NCI-H2029 treated with DMSO at 0.1 percent for 48 hours (cell line): ENCODE measurements at places on chromosomes 6 and 20.

GRCh38 chr6:162856885-162857284 is 129.1 kb downstream of the PACRG start:
- DNase-seq, result peak; percentile 79

DNA sequence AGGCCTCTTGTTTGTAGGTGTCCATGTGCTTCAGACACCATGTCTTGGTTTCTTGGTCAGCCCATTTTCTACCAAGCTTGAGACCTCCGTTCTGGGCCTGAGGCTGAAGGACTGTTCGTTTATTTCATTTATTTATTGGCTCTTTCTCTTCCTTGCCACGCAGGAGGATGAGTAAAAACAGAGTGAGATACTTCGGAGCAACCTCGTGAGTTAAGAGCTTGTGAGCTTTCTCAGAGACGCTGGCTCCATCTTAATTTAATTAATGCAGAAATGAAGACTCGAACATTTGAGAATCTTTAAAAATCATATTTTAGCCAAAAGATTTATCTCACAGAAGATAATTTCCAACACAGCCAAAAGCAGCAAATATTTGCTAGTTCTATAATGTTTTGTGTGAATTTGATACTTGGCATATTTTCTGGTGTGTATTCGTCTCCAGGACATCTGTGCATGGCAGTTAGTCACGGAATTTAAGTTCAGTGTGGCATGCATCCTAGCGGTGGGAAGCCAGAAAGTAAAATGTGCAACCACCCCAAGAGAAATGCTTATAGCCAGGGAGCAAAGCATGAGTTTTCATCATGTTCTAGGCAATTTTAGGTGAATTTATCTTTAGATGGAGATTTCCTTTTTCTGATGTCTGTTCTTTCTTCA is 76.0 kb downstream of the THBS2 start:
- no peak for DNase-seq

- peak; percentile 14 for DNase-seq
Measured at GRCh38 chr6:50791900-50792508, 26.7 kb upstream of the TFAP2B start.

DNA sequence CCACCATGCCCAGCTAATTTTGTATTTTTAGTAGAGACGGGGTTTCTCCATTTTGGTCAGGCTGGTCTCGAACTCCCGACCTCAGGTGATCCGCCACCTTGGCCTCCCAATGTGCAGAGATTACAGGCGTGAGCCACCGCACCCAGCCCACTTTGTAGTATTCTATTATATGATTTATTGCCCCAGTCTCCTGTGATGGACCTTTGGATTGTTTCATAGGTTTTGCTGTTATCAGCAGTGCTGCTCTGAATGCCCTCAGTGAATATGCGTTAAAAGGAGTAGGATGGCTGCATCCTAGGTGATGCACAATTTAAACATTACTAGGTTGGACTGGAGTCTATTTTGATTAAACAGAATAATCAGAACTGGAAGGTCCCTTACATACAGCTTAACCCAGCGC is 10.3 kb downstream of the ID1 start:
- no peak for DNase-seq

DNA sequence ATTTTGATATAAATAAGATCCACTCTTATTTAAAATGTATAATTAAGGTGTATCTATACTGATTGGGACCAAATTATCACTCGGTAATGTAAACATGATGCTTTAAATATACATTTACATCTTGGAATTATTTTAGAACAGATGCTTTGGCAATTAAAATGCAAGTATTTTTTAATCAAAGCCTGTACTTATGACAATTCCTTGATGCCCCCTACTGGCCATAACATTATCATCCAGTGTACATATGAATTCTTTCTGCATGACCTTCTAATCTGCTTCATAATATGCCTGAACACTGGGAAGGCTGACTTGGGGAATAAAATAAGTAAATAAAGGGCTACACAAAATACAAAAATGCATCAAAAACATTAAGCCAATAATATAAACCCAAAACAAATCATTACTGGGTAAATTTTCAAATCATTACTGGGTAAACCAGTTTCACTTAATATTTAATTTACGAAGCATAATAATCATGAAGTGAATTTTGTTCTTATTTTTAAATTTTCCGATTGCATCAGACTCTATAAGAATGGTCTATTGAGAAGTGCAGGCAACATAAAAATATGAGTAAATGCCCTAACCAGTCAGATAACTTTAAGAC is 65.1 kb downstream of the CGA start:
- peak; percentile 2 for DNase-seq

DNA sequence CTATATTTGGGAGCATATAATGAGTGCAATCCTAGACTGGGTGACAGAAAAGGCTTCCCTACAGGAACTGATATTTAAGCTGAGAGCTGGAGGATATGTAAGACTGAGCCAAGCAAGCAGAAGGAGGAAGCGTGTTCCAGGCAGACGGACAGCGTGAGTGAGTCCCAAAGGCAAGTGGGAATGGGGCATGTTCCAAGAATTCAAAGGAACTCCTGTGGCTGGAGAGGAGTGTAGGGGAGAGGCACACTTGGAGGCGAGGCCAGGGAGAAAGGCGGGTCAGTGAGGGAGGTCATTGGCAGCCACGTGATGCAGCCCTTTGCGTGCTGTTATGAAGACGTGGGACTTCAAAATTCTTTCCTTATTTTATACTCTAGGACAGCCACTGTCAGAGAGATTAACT is 27.9 kb upstream of the SGK1 start:
- no peak for DNase-seq

- DNase-seq, result no peak
Measured at GRCh38 chr6:160139420-160139851, 17.8 kb downstream of the SLC22A1 start.

- no peak for DNase-seq
Measured at GRCh38 chr6:98841621-98842341, 7.4 kb downstream of the POU3F2 start.

DNA sequence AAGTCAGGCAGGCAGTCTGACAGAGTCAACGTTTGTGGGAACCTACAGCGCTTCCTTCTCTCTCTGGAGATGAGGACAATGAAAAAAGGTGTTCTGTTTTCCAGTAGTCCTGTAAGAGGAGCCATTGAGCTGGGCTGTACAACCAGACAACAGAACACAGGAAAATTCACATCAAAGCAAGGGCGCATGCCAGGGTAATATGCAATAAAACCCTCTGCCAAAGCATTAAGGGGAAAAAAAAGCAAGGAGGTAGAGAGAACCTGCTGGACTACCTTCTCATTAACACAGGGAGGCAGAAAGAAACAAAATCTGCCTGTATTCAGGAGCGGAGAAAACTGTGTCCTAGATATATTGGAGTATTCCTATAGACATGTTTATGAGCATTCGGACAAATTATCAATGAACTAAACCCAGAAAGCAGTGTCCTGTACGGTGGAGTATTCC is 1.3 kb downstream of the RNF24 start:
- peak; percentile 97 for DNase-seq

DNA sequence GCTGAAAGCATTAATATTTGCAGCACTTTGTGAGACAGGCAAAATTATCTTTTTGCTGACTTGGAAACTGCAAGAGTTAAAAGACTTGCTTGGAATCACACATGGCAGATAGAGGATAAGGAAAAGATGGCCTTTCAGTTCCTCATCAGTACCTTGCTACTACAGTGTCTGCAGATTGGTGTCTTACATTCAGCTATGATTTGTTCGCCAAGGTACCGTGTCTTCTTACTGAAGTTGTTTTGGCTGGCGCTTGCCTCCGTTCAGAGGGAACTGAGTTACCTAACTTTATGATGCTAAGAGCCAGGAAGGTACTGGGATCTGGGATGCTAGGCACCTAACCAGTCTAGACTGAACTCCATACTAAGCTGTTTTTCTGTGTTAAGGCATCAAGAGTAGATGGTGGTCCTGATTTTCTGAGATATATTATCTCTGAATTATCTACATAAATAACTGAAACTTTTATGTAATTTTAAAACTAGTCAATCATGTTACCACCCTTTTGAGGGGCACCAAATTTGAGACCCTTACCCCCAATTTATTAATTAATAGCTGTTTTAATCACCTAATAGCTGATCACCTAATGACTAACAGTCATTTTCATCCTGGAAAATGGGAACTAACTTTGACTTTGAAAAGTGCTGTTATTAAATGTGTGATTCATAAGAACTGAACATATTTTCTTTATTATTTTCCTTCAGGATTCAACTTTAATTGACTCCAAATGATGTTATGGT is 2.5 kb downstream of the WTAP start:
- no peak for DNase-seq

DNA sequence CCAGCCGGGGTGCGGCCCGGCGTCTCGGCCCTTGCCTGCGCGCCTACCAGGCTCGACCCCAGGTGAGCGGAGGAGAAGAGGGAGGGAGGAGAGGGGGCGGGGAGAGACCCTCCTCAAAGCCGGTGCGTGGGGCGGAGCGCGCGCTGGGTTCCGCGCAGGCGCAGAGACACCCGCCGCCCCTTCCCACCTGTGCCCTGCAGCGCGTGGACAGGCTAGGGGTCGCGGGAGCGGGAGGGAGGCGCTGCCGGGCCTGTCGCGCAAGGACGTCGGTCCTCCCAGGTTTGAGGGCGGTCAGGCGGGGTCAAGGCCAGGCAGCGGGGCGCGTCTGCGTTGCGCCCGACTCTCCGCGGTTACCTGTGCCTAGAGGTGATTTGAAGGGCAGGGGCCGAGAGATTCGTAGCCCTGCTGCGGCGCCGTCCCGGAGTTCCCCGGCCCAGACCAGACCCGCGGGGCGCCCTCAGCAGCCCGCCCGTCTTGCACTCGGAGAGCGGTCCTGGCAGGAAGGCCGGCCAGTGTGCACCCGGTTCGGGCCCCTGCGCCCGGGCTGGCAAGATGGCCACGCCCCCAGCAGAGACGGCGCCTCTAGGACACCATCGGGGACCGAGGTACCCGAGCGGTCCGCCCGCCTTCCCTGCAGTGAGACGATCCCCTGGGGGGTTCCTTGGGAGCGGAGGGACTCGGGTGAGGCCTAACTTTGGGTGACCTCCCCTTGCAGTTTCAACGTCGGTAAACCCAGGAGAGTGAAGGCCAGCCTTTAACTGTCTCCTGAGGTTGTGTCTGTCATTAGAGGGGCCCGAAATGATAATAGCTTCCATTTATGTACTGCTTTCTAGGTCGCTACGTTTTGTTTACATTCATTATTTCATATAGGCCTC is 546 bp downstream of the C6orf136 start:
- DNase-seq, result no peak
